Suppressor macrophage treated with lipopolysaccharide for 4 hours (primary cell): ENCODE measurements at places on chromosomes 3 and 15.

DNA sequence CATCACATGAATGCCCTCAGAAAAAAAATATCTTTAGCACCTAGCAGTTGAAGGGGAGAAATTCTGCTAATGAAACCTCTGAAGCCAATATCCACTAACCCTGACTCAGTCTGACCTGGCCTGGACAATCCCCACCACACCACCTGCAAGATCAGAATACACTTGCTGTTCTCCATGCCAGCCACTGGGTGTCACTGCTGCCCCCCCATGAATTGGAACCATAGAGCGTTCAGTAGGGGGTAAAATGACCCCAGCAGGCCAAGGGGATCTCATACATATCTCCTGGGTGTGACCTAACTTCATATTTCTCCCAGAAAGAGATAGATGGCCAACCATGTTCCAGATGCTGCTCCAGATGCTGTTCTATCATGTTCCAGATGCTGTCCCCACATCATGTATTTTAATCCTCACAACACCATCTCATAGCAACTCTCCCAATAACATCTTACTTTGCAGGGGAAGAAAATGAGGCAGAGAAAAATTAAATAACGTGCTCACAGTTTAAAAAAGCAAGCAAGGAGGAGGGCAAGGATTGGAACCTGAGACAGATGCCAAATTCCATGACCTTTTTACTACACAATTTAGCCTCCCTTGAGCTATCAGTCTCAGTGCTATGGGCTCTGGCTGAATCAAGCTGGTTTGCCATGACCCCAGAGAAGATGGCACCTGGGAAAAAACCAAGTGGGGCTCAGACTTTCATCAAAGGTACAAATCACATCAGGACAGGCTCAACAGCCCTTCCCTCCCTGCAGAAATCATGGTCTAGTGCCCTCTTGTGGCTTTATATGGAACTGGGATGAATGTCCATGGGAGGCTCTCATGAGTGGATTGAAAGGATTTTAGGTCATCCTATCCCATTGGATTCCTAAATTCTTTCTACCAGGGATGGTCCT is 12.4 kb downstream of the NTRK3 start:
- DNase-seq = peak; percentile 31

DNA sequence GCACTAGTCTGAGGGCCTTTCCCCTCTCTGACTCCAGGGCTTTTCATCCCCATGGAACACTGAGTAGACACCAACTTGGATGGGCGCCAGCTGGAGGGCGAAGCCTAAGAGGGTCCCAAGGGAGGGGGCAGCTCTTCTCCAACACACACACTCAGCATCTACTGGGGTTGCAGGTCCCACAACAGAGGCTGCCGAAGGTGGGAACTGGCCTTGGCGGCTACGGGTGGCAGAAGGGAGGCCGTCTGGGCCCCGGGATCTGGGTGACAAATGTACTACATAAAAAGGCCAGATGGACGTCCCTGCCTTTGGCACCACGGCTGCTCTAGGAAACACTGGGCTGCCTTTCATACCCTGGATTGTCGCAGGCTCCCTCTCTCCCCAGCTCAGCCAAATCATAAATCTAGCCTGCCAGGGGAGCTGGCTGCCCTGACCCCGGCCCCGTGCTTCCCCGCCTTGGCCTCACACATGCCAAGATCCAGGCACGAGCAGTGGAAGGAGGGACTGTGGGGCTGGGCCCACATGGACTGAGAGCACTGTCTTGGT is 31.5 kb downstream of the SEMA5B start:
- DNase-seq = no peak

DNA sequence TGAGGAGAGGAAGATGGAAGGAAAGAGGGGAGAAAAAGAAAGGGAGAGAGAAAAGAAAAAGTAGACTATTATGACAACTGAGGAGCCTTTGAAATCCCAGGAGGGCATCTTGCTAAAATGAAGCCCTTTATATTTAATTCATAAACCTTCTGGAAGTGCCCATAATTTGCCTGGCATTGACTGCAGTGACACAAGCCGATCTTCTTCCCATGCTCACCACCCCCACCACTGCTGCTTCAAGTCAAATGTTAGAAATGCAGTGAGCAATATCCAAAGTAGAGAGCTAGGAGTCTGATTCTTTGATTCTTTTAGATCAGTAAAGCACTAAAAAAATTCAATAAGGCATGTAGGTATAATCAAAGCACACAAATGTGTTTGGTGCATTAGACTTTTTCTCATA is 138.7 kb upstream of the SNTN start:
- no peak for DNase-seq

DNA sequence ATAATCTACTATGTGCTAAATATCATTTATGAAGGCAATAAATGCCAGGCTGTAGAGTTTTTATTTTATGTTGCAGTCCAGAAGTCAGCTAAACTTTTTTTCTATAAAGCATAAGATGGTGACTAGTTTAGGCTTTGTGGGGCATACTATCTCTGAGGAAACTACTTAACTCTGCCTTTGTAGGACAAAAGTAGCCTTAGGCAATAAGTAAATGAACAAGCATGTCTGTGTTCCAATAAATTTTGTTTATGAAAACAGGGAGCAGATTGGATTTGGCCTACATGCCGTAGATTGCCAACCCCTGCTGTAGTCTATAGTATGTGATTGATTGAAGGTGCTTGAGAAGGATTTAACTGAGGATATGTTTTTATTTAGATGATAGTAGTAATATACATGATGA is 502.5 kb upstream of the NAALADL2 start:
- DNase-seq = no peak

- DNase-seq = no peak
Measured at GRCh38 chr3:82081351-82081750, 319.9 kb upstream of the GBE1 start.

- no peak for DNase-seq
Measured at GRCh38 chr3:97131476-97131875, 317.1 kb downstream of the EPHA6 start.

GRCh38 chr3:164537485-164537884 is 540.8 kb downstream of the SI start:
- no peak for DNase-seq

GRCh38 chr3:108673988-108674661 is 83.1 kb downstream of the RETNLB start:
- DNase-seq = no peak

DNA sequence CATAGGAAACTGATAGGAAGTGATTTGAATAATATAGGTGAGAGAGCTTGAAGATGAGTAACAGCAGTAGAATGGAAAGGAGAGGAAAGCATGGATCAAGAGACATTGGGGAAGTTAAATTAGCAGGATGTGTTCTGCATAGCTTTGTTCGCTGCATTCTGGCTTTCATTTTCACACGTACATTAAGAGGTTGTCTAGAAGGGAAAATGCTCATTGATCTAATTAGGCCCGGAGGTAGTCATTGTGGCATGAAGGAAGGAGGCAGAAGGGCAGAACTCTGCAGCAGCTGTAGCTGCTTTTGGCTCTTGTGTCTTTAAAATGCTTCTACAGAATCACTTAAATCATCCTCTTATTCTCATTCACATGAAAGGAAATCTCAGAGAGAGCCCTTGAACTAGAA is 40.3 kb downstream of the KCNAB1 start:
- DNase-seq = peak; percentile 27

- no peak for DNase-seq
Measured at GRCh38 chr15:71591057-71591456, 219.3 kb upstream of the NR2E3 start.

DNA sequence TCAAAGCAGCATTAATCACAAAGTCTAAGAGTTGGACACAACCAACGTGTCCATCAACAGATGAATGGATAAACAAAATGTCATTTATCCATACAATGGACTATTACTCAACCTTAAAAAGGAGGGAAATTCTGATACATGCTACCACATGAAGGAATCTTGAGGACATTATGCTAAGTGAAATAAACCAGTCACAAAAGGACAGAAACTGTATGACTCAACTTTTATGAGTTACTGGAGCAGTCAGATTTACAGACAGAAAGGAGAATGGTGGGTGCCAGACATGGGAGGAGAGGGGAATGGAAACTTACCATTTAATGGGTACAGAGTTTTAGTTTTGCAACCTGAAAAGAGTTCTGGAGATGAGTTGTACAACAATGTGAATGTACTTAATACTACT is 43.0 kb upstream of the SEC13 start:
- DNase-seq = peak; percentile 23

GRCh38 chr15:76190070-76190564 is 121.2 kb downstream of the ETFA start:
- DNase-seq = no peak

GRCh38 chr15:76791511-76791910 is 113.6 kb downstream of the SCAPER start:
- DNase-seq = no peak
